ENCODE measurements at places on chromosomes 1 and 21.
A peak's percentile ranks its signal among the peaks of the same experiment; 100 is the strongest.

DNA sequence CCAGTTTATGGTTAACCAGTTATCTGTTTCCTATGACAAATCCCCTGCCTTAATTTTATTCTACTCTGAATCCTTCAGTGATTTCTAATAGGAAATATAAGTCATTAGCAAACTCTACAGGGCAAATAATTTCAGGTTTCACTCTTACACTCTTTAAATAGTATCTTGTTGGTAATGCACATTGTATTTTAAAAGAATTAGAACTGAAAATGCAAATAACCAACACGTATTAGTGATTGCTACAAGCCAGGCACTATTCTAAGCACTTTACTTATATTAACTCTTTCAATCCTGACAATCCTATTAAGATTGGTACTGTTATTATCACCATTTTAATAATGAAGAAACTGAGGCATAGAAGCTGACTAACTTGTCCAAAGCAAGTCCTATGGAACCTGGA is 48.3 kb upstream of the LHX8 start:
- DNase-seq = no peak

- no peak for DNase-seq
Measured at GRCh38 chr1:67361641-67362040, 54.0 kb downstream of the IL12RB2 start.

DNA sequence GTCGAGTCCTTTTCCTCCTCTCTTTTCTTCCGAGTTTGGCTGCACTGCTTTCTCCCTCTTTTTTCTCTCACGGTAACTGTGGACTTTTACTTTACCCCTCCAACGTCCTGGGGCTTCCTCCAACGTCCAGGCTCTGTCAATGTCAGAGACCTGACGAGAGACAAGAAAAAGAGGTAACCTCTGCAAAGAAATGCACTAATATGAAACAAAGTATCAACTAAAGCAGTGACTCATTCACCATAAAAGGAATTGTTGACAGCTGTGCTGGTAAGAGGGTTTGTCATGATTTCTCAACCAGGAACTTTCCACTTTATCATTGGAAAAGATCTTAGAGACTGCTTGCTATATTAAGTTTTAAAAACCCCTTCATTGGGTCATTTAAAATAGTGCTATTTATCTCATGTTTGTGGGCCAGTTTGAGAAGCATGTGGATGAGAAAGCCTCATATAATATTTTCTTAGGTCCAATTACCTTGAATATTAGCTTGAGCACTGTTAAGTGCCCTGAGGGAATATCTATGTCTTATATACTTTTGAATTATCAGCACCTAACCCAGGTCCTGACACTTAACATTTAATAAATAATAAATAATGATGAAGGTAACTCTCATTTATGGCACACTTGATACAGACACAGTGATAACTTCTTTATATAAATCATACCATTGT is at the start of gene GBP2:
Gene GBP2 (minus strand): TSS at position 202 of the 668 bp plus-strand sequence. CDS start 4,148 bp downstream, outside the sequence.
- peak; percentile 32 for DNase-seq

DNA sequence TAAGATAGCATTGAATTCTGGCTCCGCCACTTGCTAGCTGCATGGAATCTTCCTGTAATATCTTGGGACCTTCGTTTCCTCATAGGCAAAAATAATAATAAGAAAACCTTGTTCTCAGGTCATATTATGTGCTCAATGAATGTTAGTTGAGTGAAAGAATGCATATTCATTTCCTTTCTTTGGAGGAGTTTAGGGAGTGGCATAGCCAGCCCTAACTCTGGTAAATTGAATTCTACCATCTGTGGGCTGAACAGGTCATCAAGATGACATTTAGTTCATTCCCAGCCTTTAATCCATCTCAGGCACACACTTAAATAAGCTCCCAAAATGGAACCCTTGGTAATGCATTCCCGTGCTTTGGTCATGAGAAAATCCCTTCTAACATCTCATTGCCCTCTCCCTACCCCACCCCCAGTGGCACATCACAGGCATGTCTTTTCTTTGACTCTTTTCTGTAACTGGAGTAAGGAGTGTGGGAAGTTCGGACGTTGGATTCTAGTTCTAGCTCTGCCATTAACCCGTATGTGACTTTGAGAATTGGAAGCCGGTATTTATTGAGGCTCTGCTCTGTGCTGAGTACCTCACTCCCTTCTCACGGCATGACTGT is 13.2 kb upstream of the MYOG start:
- no peak for DNase-seq

- no peak for DNase-seq
Measured at GRCh38 chr1:4273243-4273642, 373.2 kb upstream of the C1orf174 start.

GRCh38 chr1:29251164-29252124 is 15.1 kb downstream of the PTPRU start:
- DNase-seq = no peak

DNA sequence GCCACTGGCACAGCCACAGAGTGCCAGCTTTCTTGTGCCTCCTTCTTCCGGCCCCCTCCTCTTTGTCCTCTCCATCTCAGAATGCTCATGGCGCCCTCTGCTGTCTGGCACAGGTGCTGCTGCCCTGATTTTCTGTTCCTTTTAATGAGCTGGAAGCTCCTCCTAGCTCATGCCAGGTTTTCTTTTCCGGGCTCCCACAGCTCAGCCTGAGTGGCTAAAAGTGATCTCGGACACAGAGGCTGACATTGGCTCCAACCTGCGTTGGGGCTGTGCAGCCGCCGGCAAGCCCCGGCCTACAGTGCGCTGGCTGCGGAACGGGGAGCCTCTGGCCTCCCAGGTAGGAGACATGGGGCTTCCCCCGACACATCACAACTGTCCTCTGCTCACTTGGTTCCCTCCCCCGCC is 18.7 kb downstream of the CNTN2 start:
- DNase-seq = peak; percentile 70

DNA sequence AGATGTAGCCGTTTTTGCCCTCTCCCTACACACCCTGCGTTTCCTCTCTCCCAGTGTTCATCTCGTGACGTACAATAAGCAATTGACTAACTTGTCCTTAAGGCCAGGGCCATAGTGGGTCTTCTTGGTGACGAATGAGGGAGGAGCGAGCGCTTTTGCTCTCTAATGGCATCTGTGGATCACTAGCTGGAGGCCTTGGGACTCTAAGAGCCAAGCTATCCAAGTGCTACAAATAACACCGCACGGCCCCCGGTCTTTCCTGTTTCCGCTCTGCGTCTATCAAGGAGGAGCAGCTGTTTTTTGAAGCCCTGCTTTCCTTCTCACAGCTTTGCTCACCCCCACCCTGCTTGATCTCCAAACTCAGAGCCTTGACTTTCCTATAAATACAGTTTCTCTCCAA is 25.2 kb downstream of the EVA1C start:
- no peak for DNase-seq

- no peak for DNase-seq
Measured at GRCh38 chr1:44067266-44068250, 36.3 kb upstream of the SLC6A9 start.

- no peak for DNase-seq
Measured at GRCh38 chr21:37186983-37187382, 80.2 kb downstream of the VPS26C start.

GRCh38 chr1:112674986-112675727 is 698 bp downstream of the MOV10 start:
- peak; percentile 53 for DNase-seq
